ENCODE measurements at places on chromosomes 6 and 20.

- no peak for DNase-seq
Measured at GRCh38 chr20:58711266-58712051, 18.9 kb downstream of the NPEPL1 start.

- DNase-seq: no peak
Measured at GRCh38 chr20:44596010-44596409, 13.6 kb downstream of the PKIG start.

GRCh38 chr6:149060300-149060984 lies 257.1 kb upstream of the TAB2 start:
- no peak for DNase-seq

- no peak for DNase-seq
Measured at GRCh38 chr6:166841216-166841615, 115.1 kb downstream of the RNASET2 start.

- DNase-seq: no peak
Measured at GRCh38 chr6:136716917-136717715, 75.2 kb downstream of the MAP3K5 start.
